ENCODE measurements at places on chromosomes 5 and 9.

GRCh38 chr5:102483736-102484135 is 15.1 kb downstream of the SLCO6A1 start:
- no peak for DNase-seq

DNA sequence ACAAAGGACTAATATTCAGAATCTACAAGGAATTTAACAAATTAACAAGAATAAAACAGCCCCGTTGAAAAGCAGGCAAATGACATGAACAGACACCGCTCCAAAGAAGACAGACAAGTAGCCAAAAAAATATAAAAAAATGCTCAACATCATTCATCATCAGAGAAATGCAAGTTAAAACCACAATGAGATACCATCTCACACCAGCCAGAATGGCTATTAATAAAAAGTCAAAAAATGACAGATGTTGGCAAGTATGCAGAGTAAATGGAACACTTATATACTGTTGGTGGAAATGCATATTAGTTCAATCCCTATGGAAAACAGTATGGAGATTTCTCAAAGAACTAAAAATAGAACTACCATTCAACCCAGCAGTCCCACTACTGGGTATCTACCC is 302.7 kb upstream of the RGMB start:
- no peak for DNase-seq

DNA sequence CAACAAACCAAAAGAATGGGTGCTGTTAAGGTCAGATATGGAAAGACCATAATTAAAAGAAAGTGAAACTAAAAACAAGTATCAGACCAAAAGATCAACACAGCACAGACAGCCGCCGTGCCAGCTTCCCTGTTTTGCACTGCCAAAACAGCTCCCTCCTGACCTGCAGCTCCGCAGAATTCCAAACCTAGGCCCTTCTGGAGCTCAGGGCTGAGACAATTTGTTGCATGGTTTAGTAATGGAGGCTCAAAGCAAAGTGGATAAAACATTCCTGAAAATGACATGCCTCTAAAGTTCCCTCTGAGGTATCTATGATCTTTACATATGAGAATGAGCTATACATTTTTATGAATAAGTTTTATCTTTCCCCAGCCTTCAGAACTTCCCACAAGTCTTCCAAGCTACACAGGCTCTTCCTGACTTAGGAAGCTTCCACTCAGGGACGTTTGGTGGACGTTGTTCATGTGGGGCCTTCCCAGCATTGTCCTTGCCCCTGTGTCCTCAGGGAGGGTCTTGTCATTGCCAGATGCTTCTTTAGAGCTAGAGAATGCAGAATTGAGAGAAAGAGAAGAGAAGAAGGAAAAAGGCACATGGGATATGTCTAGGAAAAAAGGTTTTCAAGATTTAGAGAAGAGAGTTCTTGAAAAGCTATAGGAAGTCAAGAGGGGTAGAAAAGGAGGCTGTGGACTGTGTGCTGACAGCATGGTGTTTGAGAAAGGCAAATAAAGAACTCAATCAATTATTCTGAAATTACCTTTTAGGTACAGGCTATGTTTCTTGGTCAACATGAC is 28.4 kb upstream of the SSBP2 start:
- DNase-seq = no peak

DNA sequence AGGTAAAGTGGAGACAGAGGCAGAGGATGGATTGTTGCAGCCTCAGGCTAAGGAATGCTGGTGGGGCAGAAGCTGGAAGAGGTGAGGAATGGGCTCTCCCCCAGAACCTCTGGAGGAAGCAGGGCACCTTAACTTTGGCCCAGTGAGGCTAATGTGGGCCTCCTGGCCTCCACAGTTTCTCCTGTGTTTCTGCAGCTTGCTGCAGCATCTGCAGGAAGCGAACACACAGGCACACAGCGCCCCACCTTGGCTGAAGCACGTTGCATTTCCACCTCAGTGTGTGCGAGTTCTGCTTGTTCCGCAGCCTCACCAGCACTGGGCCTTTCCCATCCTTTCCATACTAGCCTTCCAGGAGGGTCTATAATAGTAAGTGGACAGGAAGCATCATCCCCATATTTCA is 27.2 kb upstream of the ASS1 start:
- DNase-seq = no peak

GRCh38 chr5:159824188-159825161 is 91.8 kb upstream of the ADRA1B start:
- DNase-seq = no peak

DNA sequence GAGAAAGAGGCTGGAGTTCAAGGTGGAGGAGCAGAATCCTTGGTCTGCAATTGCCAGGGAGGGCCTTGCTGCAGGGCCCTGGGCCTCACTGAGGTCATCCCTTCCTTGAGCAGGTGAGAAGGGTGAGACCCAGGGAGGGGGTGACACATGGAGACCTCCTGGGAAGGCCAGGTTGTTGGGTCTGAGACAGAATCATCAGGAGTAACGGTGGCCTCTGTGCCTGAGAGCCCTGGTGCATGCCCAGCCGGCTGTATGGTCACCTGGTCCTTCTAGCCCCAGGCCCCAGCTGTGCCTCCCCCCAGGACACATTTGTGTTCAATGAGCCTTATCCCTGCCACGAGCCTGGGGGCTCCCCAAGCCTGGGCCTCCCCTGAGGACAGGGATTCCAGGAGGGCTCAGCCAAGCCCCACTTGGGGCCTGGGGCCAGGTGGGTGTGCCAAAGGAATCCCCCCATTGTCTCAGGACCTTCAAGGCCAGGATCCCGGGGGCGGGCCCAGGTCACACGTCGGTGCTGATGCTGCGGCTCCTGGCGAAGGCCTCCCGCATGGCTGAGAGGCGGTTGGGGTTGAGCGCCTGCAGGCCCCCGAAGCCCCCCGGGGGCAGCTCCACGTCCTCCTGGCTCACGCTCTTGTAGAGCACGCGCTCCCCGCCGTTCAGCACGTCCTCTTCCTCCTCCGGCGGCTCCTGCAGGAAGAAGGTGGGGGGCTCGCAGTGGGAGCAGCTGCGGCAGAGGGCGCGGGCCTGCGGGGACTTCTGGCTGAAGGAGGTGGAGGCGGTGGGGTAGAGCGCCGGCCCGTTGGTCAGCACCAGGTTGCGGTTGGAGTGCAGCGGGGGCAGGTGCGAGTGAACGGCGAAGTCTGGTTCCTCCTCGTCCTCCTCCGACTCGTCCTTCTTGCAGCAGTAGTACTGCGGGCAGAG is 30.4 kb downstream of the FAM163B start:
- DNase-seq = no peak

- DNase-seq = no peak
Measured at GRCh38 chr5:167478188-167478587, 813.3 kb upstream of the WWC1 start.

DNA sequence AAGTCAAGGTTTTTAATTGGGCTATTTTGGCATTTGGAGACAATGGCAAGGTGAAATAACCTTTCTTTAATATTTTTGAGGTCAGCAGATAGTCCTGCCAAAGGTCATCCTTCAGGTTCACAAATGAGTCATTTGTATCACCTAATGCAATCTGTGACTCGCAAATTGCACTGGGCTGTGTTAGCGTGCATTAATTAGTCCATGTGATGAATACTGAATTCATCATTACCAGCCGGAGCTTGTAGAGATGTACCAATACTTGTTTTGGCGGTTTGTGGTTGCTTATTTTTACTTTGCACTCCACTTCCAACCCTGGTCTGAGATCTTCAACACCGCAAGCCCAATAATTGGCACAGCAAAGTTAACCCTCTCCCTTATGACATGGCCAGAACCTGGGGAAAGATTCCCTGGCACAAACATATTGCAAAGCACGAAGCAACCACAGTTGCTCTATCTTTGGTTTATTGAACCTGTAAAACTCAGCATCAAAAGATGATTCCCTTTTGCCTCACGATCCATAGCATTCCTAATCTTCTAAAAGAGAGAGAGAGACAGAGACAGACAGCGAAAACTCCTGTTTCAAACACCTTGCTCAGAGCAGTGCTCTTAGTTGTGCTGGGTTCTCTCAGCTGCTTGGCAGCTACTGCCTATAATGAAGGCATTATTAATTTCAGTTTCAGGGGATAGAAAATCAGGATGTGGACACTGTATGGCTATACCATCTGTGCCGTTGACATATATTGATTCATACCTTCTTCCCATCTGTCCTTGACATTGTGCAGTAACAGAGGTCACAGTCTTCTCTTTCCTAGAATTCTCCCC is 178.1 kb downstream of the EBF1 start:
- no peak for DNase-seq

- no peak for DNase-seq
Measured at GRCh38 chr5:87411973-87412629, 629 bp downstream of the CCNH start.

DNA sequence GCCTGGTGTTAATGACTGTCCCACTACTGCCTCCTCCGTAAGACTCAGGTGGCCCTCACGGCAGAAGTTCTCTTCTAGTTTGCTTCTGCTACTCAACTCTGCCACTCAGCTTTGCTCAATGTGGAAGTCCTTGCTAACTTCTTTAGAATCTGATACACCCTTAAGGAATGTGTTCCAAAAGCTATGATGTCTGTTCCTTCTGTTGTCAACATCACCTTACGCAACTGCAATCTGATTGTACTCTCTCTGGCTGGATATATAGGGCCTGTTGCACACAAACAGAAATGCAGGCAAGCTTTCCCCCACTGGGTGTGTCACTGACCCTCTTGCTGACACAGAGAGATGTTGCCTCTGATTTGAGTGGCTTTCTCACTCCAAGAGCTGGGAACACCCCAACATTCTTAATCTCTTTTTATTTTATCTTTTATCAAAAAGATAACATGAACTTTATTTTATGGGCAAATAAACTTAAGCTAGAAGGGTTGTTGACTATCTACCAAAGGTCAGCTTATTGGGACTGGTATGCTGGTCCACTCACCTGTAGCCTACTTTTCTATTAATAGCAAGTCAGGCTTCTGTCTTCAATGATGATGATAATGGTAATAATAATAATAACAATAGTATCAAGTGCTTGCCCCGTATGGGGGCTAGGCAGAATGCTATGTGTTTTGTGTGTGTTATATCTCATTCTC is 25.2 kb downstream of the TMEM252 start:
- no peak for DNase-seq

GRCh38 chr9:114409103-114409780 is 21.5 kb upstream of the AKNA start:
- no peak for DNase-seq

DNA sequence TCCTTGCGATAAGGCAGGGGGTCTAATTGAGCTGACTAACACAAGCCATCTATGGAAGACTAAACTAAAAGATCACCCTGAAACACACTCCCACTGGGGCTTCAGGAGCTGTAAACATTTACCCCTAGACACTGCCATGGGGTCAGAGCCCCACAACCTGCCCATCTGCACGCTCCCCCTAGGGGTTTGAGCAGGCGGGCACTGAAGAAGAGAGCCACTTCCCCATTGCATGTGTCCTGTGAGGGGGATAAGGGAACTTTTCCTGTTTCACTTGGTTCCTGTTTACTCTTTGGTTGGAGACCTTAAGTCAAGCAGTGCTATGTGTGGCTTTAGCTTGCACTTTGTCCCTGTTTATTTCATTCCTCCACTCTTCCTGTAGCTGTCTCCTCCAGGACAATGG is 1929.5 kb upstream of the CDH9 start:
- no peak for DNase-seq

GRCh38 chr9:23412458-23412857 is 413.6 kb downstream of the ELAVL2 start:
- DNase-seq = no peak

- no peak for DNase-seq
Measured at GRCh38 chr9:101450931-101451330, 15.4 kb upstream of the ALDOB start.

GRCh38 chr5:115494570-115495289 is 49.8 kb downstream of the FEM1C start:
- DNase-seq = no peak

DNA sequence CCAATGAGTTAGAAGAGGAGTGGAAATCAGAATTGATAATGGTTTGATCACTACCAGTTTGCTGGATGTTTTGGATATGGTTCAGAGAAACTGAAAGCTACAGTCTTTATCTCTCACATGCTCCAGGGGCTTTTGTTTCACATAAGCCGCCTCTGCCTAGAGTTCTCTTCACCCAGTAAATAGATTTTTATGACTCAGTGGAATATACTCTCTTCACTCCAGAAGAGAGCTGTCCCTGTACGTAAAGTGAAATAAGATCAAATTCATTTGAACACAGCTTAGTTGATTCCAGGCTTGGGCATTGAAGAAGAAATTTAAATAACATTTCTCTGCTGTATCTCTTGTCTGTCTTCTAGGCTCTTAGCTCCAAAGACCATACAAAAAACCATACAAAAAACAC is 184.9 kb downstream of the TRPM3 start:
- no peak for DNase-seq

DNA sequence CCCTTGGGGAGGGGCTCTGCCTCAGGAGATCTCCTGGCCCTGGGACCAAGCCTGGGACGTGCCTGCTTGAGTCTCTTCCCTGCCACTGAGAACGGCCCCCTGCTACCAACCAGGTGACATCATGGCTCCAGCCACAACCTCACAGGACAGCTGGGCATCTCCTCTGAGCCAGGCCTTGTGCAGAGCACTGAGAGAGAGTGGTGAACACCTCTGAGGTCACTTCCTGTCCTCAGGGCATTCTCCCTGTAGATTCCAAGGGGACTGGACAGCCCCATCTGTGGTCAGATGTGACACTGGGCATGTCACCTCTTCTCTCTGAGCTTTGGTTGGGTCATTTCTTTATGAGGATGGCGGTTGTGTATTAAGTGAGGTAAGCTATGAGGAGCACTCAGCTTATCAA is 172.0 kb downstream of the MELK start:
- DNase-seq = no peak

DNA sequence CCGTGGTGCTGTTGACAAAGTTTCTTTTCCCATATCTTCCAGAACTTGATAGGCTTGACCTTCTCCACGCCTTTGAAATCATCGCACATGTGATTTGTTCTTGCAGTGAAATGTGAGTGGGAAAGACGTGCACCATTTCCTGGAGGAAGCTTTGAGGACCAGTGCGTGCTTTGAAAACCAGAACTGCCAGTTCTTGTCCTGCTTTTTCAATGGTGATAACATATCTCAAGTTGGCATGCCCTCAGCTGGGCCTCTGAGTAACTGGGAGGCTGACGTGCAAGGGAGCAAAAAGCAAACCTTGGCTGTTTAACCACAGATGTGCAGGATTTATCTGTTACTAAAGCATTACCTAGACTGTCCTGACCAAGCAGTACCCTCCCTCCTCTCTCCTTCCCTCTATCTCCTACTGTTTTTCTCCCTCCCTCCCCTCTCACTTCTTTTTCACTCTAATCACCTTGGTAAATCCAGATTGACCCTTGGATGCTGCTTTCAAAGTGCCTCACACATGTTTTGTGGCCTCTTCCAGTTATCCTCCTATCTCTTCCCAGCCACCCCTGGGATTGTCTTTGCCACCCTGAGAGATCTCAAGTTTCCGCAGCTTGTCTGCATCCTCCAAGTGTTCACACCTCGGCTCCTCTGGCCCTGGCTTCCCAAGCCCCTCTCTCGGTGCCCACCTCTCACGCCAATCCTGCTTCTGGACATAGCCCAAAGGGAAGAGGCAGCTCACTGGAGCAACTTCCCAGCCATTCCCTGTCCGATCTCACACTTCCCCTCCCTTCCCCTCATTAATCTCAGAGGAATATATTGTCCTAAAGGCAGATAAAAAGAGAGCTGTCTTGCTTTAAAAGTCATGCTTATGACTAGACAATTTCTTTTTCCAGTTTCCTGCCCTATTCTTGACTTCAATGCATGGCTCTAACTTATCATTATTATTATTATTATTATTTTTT is 198.3 kb downstream of the ERCC6L2 start:
- DNase-seq = no peak
